ENCODE measurements at places on chromosomes 13 and 19.

DNA sequence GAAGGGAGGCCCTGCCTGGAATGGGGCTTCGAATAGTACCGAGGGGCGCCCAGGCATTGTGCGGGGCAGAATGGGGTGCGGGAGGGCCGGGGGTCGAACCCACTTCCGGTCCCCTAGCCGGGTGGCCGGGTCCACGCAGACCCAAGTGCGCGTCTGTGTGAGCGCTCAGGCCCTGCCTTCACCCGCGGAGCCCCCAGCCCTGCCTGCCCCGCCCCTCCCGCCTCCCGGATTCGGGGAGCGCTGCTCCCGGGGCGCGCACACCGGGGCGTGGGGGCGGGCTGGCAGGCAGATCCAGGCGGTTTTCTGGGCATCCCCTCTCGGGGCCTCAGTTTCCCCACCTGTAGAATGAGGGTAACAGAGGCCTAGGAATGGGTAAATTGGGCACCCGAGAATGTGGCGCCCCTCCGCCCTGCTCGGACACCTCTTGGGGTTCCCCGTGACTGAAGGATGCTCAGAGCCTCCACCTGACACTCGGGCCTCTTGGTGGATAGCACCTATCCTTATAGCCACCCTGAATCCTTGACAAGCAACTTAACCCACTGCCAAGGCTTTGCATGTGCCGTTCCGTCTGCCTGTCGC, 682 bp downstream of the PIK3R2 start:
- peak overlapping the region; percentile 92 for H3K4me3 ChIP-seq
- no peak for DNase-seq
- peaks cover 15% of the 10 kb centered on the region for H3K36me3 ChIP-seq
- peaks cover 71% of the 10 kb centered on the region for H3K4me1 ChIP-seq
- peak overlapping the region; percentile 88 for H3K27ac ChIP-seq

DNA sequence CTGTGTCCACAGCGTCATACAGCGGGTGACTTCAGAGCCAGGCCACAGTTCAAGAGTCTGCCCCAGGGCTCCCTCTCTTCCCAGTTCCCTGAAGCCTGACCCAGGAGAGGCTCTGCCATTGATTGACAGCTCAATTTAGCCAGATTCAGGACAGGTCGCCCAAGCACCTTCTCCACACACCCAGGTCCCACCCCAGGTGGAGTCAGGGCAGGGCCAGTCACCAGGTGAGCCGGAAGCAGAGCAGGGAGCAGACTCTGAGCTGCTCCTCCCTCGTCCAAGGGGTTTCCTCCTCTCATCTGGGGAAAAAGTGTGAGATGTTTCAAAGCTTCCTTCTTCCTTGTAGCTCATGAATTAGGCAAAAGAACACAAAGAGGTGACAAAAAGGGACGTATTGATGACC, 5.6 kb downstream of the CEACAM7 start:
- no peaks in the 10 kb centered on the region for H3K4me1 ChIP-seq
- DNase-seq = no peak
- H3K4me3 ChIP-seq = no peak overlapping the region
- H3K36me3 ChIP-seq = no peaks in the 10 kb centered on the region
- H3K27me3 ChIP-seq = no peaks in the 10 kb centered on the region

DNA sequence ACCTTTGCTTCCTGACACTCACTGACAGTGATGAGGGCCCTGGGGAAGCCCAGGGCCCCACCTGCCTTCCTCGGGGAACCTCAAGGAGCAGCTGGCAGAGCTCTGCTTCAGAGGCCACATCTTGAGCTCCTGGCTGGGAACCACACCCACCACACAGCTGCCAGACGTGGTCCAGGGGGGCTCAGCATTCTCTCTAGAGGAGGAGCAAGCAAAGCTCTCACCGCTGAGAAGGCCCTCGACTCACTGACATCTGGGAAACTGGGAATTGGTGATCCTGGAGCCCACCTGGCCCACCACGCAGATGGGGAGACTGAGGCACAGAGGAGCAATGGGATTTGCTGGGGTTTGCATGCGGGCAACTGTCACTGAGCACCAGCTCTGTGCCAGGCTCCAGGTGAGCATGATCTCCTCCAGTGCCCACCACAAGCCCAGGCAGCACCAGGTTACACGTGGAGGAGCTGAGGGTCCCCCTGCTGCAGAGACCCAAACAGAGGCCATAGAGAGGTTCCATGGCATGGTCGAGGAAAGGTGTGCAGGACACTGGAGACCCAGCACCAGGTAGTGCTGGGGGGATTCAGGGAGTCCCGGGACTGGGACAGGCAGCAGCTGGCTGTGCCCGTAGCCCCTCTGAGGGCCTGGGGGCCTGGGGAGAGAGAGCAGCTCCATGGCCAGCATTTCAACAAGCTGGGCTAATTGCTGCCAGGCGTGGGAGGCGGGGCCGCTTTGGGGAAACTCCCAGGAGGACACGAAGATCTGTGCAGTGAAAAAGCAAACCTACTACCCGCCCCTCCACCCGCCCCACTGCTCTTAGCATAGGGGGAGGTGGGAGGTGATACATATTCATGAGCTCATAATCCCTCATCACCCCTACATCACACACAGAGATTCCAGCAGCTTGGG, 33.4 kb downstream of the PEPD start:
- DNase-seq = peak; percentile 14
- peaks cover 30% of the 10 kb centered on the region for H3K4me1 ChIP-seq
- H3K4me3 ChIP-seq = no peak overlapping the region
- no peaks in the 10 kb centered on the region for H3K36me3 ChIP-seq

- DNase-seq = no peak
- no peaks in the 10 kb centered on the region for H3K27me3 ChIP-seq
- no peak overlapping the region for H3K4me3 ChIP-seq
- peaks cover 14% of the 10 kb centered on the region for H3K4me1 ChIP-seq
Observed at GRCh38 chr19:1647501-1648458, 4.6 kb downstream of the TCF3 start.

DNA sequence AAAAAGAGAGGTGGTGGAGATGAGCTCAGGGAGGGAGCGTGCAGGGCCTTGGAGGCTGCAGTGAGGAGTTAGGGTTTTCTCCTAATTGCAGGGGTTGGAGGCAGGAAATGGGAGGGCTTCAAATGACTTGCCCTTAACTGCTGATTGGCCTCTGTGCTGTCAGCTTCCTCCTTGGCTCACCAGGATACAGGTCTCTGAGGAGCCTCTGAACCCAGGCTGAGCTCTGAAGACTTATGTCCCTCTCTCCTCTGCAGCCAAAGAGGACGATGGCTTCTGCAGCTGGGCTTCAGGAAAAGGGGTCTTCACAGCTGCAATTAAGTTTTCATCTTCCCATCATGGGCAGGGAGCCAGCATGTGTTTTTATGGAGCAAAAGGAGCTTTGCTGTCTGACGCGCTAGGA, 6.7 kb upstream of the RANBP3 start:
- peaks cover 20% of the 10 kb centered on the region for H3K4me1 ChIP-seq
- H3K27me3 ChIP-seq = no peaks in the 10 kb centered on the region
- no peak overlapping the region for H3K27ac ChIP-seq
- no peak overlapping the region for H3K4me3 ChIP-seq
- no peaks in the 10 kb centered on the region for H3K36me3 ChIP-seq

- no peak overlapping the region for H3K4me3 ChIP-seq
- peak overlapping the region; percentile 75 for H3K27ac ChIP-seq
- H3K36me3 ChIP-seq = peaks cover 7% of the 10 kb centered on the region
- peaks cover 71% of the 10 kb centered on the region for H3K4me1 ChIP-seq
- peak; percentile 82 for DNase-seq
- H3K27me3 ChIP-seq = no peaks in the 10 kb centered on the region
Observed at GRCh38 chr19:45115809-45116615, 23.0 kb downstream of the PPP1R37 start.
